ENCODE measurements at places on chromosomes 1 and 21.

GRCh38 chr1:54006508-54006907, 11.5 kb downstream of the LDLRAD1 start:
- DNase-seq, result no peak

DNA sequence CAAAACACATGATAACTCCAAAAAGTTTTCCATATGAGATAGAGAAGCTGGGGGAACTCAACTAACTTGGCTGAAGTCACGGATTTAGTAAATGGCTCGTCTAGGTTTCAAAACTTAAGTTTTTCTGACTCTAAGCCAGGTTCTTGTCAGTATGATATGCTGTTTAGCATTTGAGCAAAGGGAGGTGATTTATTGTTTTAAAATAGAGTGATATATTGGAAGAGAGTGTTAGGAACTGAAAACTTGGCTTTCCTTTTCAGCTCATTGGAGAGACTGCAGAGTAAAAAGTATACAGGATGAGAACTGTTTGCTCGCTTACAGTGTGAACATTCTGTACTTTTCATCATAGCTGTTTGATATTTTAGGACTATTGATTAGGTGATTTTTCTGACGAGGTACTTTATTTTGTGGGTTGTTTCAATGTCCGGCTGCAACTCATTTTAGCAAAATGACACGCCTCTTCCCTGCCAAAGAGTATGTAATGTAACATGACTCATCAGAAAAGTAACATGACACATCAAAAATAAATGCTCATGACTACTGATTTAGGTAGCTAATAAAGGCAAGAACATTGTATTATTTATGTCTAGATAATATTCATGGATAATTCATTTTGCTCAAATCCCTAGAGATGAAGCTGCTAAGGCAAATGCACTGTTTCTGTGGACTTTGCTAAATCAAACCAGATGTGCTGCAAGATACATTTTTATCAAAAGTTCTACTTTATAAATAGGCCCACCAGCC, 355.1 kb downstream of the GPATCH2 start:
- no peak for DNase-seq

DNA sequence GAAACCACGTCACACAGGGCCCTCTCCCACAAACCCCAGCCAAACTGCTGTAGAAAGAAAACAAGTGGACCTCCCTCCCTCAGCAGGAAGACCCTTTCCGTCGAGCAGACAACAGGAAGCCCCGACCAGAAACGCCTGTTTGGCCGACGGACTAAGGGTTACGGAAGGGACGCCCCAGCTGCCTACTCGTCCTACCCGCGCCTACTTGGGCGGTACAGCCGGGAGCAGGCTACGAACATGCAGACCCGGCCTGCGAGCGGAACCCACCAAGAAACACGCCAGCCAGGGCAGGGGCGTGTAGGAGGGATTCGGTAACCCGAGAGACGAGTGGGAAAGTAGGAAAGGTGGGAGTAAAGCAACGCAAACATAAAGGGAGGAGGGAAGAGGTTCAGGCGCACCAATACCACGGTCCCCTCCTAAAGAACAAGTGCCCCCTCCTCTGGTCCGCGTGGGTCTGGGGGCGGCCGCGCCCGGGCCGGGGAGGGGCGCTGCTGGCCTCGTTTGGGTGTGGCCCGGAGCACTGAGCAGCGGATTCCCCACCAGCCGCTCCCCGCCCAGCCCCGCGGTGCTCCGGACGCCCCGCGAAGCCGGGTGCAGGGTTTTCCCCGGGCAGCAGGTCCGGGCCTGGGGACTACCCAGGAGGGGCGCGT, 450 bp downstream of the S100A10 start:
- peak; percentile 55 for DNase-seq

DNA sequence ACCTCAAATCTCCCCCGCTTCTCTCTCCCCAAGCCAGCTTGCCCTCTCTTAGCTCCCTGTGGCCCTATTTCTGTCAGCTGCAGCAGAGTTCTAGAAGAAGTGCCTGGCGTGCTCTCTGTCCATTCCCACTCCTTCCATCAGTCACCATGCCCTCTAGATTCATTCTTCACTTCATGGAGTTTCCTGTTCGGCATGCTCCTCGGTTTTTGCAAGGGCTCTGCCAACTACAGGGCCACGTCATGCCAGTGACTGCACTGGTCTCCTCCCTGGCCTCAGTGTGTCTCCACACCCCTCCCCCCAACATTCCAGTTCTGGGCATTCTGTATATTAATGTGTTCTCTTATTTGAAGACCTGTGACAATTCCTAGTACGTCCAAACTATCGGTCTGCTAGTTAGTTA, 113.9 kb downstream of the SLC45A1 start:
- no peak for DNase-seq

- no peak for DNase-seq
These were observed 7.4 kb upstream of the TRIM58 start for GRCh38 chr1:247849616-247850015.

DNA sequence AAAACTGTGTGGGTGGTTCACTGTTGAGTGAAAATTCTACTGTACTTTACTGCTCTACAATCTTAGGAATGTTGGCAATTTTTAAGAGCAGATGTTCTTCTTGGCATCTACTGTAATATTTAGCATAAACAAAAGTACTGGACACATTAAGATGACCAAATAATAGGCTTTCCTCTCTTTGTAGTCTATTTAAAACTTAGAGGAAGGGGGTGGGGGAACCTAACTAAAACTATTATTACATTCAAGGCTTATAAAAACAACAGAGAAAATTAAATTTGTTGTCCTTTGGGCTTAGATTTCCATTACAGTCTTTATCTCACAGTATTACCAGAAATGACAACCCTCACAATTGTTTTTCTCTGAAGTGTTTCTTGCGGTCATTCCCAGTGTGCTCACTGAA, 181.2 kb downstream of the PLPPR4 start:
- DNase-seq, result no peak

DNA sequence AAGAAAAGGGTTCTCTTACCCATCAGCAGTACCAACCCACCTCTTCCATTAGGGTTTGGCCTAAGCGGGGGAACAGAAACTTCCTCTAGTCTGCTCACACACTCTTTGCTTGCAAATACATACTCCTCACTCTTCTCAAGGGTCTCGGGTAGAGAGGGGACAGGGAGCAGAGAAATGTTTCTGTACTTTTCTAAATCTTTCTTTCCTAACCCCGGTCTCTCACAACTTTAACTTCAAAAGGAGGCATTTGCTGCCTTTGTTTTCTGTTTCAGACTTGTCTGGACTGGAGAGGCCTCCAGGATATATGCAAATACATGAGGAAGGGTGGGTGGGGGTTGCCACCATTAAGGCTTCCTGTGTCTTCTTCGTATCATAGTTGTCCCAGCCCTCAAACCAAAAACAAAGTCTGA, 10.5 kb upstream of the LAX1 start:
- peak; percentile 43 for DNase-seq

DNA sequence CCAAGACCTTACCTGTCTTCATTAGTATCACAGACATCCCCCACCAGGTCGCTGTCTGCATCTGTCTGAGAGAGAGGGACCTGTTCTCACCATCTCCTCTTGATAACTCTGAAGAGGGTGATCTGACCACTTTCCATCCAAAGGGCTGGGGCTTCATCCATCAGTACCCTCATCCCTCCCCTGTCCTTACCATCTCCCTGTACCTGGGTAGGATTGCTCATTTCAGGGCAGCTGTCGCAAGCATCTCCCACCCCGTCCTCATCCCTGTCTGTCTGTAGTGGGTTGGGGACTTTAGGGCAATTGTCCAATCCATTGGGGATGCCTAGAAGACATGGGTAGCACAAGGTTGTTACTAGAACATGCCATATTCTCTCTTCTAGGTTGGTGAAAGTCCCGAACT, 7.9 kb downstream of the THBS3 start:
- no peak for DNase-seq

- no peak for DNase-seq
These were observed 1.7 kb upstream of the SCAF4 start for GRCh38 chr21:31733551-31734149.
